ENCODE measurements at places on chromosomes 3 and 15.

DNA sequence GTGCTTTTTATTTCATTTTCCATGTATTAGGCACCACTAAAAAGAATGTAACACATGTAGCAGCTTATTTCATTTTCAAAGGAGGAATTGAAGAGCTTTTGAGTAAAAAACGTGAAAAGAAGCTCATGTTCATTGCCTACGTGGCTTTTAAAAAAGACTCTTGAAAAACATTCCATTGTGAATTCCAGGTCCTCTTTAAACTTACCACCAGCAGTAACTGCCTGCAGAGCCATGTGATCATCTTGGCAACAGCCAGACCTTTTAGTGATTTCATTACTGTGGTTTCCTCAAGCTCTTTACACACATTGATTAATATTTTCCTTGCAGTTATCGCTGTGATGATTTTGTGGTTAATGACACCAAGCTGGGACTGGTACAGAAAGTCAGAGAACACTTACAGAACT is 43.8 kb upstream of the FBXL22 start:
- no peak for DNase-seq

DNA sequence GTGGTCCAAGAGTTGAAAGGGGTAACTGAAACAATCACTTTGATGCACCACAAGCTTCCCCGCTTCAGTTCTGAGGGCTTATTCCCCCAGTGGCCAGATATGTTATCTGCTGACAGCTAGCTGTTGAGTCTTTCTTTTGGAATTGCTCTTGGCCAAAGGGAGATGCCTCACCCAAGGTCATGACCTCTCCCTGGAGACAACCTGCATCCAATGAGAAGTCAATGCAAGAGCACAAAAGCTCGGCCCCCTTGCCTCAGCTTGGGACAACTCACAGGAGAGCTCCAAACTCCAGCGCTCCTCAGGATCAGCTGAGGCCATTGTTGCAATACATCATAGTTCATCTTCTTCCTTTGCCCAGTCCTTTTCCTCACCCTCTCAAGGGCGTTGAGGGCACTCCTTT is 31.0 kb upstream of the THBS1 start:
- DNase-seq, result no peak

GRCh38 chr3:73601011-73601410 is 23.7 kb downstream of the PDZRN3 start:
- DNase-seq, result no peak

DNA sequence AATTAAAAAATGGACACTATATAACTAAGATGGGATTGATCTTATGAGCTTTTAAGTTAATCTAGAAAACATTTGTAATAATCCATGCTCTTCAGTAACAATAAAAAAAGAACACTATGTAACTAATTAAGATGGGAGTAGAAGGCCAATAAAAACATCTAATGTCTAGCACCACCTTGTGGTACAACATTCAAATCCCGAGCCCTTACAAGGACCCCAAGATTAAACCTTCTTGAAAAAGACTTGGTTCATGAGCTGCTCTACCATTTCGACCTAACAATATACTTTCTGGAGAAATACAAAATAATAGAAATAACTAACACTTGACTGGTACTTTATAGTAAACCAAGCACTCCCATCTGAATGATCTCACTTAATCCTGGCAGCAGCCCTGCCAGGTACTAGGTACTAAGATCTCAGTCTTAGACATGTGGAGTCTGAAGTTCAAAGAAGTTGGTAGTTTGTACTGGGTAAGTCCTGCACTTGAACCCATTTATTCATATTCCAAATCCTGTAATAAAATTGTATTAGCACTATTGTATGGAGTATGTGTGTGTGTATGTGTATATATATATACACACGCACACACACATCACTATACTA is 21.8 kb downstream of the METTL6 start:
- no peak for DNase-seq

DNA sequence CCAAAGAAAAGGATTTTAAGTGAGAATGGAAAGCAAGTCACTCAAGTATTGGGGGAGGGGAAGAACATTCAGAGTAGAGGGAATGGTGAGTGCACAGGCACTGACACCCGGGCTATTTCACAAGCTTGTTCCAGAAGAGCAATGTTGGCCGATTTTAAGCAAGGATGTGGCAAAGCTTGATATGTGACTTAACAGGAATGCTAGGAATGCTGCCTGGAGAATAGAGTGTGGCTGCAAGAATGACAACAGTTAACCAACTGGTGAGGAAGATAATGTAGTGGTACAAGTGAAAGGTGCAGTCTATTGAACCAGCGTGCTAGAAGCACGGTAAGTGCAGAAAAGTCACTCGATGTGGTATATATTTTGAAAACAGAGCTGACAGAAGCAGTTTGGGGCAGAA is 6.2 kb upstream of the CCDC80 start:
- no peak for DNase-seq

DNA sequence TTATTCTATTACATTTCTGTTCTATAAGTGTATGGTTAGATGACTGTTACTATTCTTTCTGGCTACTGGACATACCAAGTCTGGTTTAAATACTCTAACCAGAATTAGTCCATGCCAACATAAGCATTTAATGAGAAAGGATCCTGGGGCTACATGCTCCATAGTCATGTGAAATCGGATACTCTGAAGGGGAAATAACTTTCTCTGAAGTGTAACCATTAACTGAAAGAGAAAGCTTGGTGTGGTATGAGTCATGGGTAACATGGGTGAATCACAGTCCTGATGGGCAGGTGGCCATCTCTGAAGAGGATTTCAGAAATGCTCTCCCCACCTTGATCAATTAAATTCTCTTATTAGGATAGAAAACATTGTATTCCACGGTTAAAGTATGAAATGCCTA is 69.4 kb downstream of the FHIT start:
- no peak for DNase-seq

- no peak for DNase-seq
Measured at GRCh38 chr3:194346621-194347020, 4.5 kb downstream of the CPN2 start.

GRCh38 chr15:62850791-62851291 is 191.7 kb upstream of the TPM1 start:
- no peak for DNase-seq

- DNase-seq, result no peak
Measured at GRCh38 chr3:4993276-4994143, 14.3 kb downstream of the BHLHE40 start.

GRCh38 chr3:35646081-35646480 is 6.8 kb downstream of the ARPP21 start:
- no peak for DNase-seq

DNA sequence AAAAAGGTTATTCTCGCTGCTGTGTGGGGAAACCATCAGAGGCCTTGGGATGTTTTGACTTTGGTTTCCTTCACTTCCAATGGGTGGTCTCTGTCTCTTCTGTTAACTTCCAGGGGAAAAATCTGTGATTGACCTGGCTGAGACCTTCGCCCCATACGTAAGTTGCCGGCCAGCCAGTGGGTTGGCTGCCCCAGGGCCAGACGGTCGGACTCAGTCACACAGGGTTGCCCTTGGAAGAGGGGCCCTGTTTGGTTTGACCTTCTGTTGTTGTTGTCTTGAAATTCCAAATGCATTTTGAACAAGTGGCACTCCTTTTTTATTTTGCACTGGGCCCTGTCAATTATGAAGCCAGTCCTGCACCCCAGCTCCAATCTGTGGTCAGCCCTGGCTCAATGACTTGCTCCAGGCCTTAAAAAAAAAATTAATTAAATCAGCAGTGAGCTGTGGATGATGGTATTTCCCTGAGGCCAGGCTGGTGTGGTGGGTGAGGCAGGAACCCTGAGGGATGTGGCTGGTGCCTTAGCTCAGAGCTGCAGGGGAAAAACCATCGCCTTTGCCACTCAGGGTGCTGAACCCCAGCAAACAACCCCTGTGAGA is 4.5 kb downstream of the FAM107A start:
- DNase-seq, result no peak

- no peak for DNase-seq
Measured at GRCh38 chr3:147383617-147384016, 22.7 kb downstream of the ZIC4 start.

GRCh38 chr15:51090753-51091152 is 4.0 kb downstream of the TNFAIP8L3 start:
- DNase-seq, result no peak

Data from activated T-cell treated with anti-CD3 and anti-CD28 coated beads, Interleukin-2, amount 50 U/mL, for 24 hours (primary cell).